ENCODE measurements at places on chromosomes 3 and 15.
A peak's percentile ranks its signal among the peaks of the same experiment; 100 is the strongest.

GRCh38 chr3:14906355-14906971 lies 40.9 kb upstream of the NR2C2 start:
- no peak for DNase-seq

DNA sequence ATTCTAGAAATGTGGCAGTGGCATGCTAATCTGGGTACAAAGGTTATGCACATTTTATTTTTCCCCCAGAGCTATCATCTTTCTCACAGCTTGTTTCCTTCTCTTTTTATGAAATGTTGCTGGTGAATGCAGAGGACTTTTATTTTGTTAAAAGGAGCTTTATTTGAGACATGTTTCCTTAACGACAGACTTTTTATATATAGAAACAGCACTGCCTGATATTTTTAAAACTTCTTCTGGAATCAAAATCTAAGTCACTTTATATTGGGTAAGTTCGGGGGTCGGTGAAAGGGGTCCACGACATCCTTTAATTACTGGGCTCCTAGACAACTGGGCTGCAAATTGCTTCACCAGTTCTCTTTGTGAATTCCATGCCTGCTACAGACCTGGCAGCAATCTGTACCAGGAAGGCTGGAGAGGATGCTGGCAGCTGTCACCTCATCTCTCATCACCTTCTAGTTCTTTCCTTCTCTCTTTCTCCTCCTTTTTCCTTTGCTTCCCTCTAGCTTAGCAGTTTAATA lies 464.7 kb downstream of the PDCD6IP start:
- DNase-seq = no peak

- DNase-seq = no peak
These were observed 13.2 kb upstream of the EDC3 start for GRCh38 chr15:74709011-74709410.

- DNase-seq = no peak
These were observed 427.5 kb upstream of the ALCAM start for GRCh38 chr3:104939196-104939595.

DNA sequence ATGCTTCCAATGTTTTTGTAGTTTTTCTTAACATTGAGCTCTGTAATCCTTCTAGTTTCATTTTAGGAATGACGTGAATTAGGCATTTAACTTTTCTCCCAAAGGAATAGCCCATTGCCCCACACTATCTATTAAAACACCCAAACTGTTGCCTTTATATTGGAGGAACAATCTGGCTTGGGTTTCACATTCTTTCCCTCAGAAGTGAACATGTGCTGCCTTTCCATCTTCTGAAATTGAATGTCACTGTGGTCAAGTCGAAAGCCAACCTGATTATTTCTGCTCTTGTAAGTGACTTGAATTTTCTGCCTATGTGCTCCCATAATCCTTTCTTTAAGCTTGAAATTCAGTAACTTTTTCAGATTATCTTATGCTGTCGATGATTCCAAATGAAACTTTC lies 214.5 kb downstream of the SLC9A9 start:
- DNase-seq = no peak

- no peak for DNase-seq
These were observed 41.9 kb downstream of the MEIS2 start for GRCh38 chr15:37058316-37058985.

DNA sequence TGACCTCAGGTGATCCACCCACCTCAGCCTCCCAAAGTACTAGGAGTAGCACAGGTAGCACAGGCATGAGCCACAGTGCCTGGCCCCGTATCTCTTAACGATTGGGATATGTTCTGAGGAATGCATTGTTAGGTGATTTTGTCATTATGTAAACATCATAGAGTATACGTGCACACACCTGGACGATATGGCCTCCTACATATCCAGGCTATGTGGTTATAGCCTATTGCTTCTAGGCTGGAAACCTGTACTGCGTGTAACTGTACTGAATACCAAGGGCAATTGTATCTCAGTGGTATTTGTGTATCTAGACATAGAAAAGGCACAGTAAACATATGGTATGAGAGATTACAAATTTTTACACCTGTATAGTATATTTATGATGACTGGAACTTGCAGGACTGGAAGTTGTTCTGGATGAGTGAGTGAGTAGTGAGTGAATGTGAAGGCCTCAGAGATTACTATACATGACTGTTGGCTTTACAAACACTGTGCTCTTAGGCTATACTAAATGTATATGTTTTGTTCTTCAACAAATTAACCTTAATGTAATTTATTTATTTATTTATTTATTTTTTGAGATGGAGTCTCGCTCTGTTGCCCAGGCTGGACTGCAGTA lies 120.7 kb downstream of the MBNL1 start:
- no peak for DNase-seq

GRCh38 chr15:89888214-89888804 lies 5.5 kb downstream of the AP3S2 start:
- no peak for DNase-seq

DNA sequence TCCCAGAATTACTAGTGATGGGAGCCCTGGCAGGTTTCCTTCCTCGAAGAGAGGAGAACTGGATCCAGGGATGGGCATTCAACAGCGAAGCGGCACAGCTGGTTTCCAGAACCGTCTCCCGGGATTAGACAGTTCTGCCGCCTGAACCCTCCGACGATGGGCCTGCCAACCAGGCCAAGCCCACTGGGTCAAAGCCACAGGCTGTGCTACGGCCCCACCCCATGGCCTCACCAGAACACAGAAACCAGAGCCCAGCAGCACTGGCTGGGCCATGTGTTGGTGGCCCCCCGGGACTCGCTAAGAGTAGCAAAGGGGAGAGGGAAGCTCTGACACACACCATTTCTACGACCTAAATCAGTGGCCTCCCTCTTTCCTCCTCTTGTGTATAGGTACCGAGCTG lies 2.2 kb downstream of the C15orf62 start:
- DNase-seq = no peak

DNA sequence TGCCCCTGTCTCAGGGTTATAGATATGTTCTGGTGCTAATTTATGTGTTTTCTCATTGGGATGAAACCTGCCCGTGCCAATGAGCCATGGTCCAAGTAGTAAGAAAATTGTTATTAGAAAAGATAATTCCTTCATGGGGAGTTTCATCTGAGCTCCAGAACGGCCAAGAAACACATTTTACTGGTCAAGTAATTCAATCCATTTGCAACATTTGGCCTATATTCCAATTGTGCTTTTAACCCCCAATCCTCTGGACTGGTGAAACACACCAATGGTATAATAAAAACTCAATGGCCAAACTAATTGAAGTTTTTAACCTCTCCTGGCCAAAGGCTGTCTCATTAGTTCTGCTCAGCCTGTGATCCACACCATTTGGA lies 53.7 kb upstream of the XCR1 start:
- no peak for DNase-seq

DNA sequence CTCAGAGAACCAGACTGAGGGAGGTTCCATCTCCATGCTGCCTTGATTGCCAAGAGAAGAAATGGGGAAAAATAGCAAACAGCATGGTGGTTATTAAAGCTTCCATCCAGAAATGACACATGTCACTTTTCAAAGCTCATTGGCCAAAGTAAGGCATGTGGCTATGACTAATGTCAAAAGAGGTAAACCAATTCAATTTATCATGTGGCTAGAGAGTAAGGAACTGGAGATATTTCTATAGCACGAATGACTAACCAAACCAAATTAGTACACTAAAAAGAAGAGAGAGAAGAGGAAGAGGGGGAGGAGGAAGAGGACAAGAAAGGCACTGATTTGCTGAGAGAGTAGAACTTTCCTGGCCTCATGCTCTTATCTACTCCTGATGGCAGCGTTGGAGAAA lies 115.2 kb upstream of the SLC6A11 start:
- DNase-seq = no peak

DNA sequence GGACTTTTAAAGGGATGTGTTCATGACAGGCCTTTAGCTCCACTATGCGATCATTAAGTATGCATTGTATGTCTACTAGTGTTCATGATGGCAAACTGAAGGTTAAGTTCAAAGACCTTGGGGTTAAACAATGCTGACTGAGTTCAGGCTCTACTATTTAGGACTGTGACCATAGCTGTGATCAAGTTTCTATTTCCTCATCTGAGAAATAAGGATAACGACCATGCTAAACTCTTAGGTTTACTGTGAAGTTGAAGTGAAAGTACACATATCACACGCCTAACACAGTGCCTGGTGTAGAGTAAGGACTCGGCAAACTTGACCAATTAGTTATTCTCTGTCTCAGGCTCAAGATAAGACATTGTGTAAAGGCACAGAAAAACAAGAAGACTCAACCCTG lies 243.2 kb downstream of the MBNL1 start:
- DNase-seq = no peak

GRCh38 chr15:33200444-33200843 lies 5.9 kb upstream of the FMN1 start:
- DNase-seq = no peak

DNA sequence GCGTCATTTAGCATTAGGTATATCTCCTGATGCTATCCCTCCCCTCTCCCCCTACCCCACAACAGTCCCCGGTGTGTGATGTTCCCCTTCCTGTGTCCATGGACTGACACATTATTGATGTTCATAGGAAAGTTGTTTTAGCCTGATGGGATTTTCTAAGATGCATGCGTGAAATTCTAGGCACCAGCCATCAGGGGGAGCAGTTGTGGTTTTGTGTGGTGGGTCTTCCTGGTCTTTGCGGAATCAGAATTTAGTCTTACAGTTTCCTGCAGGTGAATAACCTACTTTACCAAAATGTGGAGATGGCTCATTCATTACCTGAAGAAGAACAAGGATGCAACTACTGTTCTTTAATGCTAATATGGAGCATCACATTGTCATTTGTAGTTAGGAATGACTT lies 455.0 kb upstream of the THBS1 start:
- DNase-seq = peak; percentile 53

DNA sequence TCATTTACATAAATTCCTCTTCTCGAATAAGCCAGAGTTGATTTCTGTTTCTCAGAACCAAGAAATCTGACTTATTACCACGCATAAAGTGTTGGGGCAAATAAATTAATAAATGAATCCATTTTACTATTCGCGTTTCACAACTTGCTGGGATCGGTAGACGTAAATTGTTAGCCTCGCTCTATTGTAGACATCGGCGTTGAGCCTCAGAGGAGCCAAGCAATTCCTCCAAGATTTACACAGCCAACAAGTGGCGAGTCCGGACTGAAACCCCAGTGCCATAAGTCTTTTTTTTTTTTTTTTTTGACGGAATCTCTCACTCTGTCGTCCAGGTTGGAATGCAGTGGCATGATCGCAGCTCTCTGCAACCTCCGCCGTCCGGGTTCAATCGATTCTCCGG lies 8.9 kb downstream of the KLHL6 start:
- DNase-seq = no peak

DNA sequence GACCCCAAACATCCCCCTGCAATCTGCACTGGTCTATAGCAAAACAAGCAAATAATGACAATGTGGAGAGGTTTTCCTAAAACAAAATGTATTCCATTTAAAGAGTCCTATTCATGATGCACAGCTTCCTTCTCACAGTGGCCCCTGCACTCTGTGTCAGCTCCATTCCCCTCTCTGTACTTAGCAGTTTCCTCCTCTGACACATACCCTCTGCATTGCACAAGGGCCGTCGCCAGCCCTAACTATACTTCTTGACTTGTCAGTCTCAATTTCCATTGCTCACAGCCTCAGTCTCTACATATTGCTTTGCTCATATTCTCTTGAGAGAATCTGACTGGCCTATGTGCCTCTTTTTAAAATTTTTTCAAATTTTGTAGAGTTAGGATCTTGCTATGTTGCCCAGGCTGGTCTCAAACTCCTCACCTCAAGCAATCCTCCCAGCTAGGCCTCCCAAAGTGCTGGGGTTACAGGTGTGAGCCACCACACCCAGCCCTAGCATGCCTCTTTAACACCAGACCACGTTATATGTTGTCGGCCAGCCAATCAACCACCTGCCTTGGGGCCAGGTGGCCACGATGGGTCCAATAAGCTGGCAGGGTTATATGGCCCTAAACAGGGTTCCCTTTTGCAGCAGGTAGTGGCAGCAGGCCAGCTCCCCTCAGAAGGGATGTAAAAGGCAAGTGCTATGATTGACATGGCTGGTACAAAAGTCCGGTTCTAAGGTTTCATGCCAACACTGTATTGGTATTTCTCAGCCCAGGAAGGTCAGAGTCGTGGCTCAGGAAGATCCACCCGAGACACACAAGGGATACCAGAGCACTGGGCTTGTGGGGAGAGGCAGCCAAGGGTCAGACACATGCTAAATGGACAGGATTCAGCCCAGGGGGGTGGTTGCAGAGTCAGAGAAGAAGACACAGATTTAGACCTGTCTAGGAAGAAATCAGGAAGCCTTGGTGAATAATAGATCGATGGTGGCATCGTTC lies 59.0 kb upstream of the SMAD3 start:
- no peak for DNase-seq

DNA sequence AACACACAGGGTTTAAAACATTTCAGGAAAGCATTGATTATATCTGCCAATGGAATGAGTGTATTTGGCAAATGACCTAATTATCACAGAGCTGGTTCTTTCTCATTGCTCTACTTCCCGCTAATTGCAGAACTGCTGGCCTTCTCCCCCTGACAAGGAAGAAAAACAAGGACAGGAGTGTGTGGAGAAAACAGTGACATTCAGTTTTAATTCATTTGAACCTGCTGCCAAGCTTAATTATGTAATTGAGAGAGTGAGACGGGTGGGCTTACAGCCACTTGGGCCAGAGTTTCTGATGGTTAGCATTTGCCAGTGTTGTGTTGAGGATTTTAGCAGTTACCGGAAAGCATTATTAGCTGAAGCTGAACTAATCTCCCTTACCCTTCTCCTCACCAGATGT lies 301.4 kb downstream of the RBMS3 start:
- DNase-seq = no peak

DNA sequence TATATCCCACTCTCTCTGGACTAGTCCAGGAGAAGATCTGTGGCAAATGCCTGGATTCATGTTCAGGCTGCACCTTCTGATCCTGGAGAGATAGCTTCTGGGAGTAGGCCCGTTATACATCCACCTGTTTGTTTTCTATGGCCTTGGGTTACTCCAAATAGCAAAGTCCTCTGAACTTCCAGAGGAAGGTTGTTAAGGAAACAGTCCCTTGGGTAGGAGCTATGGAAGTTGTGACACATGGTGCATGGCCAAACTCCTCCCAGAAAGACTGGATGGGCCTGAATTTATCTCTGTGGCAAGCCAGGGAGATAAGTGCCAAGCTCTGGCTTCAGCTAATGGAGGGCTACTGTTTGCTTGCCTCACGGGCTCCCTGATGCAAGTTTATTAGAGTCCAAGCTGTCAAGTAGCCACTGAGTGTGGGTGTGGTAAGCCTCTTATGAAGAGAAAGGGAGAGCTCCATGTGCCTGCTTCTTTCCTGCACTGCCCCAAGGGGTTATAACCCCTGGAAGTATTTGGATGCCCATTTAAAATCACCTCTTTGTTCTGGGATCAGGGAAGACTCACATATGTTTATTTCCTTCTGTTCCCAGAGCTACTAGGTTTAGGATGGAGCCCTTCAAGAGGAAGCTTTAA lies 328.7 kb upstream of the ATP11B start:
- DNase-seq = no peak

GRCh38 chr15:91953432-91953831 lies 99.9 kb downstream of the SLCO3A1 start:
- DNase-seq = no peak

- no peak for DNase-seq
These were observed 1.8 kb downstream of the ITIH1 start for GRCh38 chr3:52779011-52779836.
